Camera-type eye (tissue), 1 donor: ENCODE measurements at places on chromosomes 6 and 20. TPM values are rescaled to one million over a fixed set of nuclear protein-coding genes. Genes with fewer than 3 reads are reported as not detected.

SPATA25 gene
- 7.6 TPM for total RNA-seq

APCDD1L gene
- total RNA-seq = 5.1 TPM

E2F3 gene
- 5.8 TPM for total RNA-seq

PLTP gene
- total RNA-seq = 58.0 TPM

STX11 gene
- total RNA-seq = 2.2 TPM

CBLN4 gene
- total RNA-seq = 0.82 TPM

SAMD5 gene
- 23.1 TPM for total RNA-seq

TNFAIP3 gene
- total RNA-seq = 24.8 TPM

XKR7 gene
- 8.2 TPM for total RNA-seq

ADA gene
- total RNA-seq = 5.7 TPM

CGA gene
- not detected for total RNA-seq

HLA-DRA gene
- total RNA-seq = 40.0 TPM

LY6G6D gene
- total RNA-seq = not detected

MEI4 gene
- total RNA-seq = 0.99 TPM

PPT2 gene
- total RNA-seq = 318 TPM

RUNX2 gene
- 5.1 TPM for total RNA-seq

PKIB gene
- 19.4 TPM for total RNA-seq

ADNP gene
- total RNA-seq = 115 TPM

BCAS1 gene
- total RNA-seq = 6.1 TPM

F13A1 gene
- 45.1 TPM for total RNA-seq

ZKSCAN4 gene
- total RNA-seq = 12.1 TPM

SRSF12 gene
- 18.0 TPM for total RNA-seq
